GM13977 (cell line): ENCODE measurements at places on chromosomes 5 and 9.

GRCh38 chr5:78497573-78498533 is 137.4 kb downstream of the SCAMP1 start:
- peak; percentile 53 for DNase-seq

- DNase-seq, result no peak
Observed at GRCh38 chr5:95733107-95733665, 2.0 kb downstream of the RHOBTB3 start.

DNA sequence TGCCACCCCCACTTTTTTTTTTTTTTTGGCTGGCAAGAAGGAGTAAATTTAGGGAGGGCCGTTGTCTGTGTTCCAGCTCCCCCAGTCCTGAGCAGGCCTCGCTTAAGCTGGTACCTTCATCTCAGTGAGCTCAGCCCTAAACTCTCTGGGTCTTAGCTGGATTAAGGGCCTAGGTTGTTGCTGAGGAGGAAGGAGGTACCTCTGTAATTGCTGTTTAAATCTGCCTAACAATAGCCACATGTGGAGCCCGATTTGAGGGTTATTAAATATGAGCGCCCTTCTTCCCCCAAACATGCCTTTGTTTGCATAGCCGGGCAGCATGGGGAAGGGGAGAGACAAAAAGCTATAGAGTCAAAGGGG is 179.0 kb upstream of the PITX1 start:
- no peak for DNase-seq

GRCh38 chr5:102279711-102280110 is 16.4 kb downstream of the SLCO4C1 start:
- no peak for DNase-seq

DNA sequence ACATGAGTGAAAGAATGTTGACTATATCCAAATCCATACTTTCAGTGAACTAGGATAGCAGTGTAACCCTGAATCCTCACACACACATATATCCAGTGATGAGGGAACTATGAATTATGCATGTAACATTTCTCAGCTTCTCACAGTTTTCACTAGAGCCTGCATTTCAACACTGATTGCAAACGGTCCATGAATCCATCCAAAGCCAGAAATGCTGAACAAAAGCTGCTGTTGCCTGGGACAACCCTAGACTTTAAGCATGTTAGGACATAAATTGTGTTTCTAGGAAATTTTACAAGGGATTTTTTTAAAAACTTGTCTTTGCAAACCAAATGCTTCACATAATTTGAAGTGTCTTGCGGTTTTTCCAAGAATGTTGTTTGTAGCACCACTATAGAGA is 2010.0 kb upstream of the WWC1 start:
- no peak for DNase-seq

DNA sequence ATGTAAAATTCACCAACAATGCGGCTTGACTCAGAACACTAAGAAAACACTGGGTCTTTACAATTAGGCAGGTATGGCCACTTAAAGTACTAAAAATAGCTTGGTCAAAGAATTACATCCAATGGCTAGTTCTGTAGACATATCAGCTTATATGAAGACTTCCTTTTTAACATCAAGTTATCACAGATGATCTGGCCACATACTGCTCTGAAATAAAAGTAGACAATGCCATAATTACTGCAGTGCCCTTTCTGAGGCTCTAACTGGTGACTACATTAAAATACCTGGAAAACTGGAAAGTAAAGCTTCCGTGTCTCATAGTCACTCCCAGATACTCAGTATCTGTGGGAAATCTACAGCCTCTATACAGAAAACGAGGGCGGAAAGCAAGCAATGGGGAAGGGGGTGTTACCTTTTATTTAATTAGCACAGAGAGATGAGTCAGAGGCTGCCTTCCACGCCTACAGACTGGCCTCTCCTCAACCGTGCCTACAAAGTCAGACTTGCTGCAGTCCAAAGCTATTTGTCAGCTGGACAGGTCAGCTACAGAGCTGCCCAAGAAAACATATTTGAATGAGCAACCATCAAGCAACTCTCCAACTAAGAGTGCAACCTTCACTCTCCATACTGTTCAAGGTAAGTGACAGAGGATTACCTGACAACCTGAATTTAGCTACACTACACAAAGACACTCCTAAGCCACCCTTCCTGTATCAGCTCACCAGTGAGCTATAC is 8.7 kb downstream of the SERINC5 start:
- DNase-seq, result peak; percentile 57

- no peak for DNase-seq
Observed at GRCh38 chr5:150123542-150123941, 32.1 kb downstream of the PDGFRB start.

DNA sequence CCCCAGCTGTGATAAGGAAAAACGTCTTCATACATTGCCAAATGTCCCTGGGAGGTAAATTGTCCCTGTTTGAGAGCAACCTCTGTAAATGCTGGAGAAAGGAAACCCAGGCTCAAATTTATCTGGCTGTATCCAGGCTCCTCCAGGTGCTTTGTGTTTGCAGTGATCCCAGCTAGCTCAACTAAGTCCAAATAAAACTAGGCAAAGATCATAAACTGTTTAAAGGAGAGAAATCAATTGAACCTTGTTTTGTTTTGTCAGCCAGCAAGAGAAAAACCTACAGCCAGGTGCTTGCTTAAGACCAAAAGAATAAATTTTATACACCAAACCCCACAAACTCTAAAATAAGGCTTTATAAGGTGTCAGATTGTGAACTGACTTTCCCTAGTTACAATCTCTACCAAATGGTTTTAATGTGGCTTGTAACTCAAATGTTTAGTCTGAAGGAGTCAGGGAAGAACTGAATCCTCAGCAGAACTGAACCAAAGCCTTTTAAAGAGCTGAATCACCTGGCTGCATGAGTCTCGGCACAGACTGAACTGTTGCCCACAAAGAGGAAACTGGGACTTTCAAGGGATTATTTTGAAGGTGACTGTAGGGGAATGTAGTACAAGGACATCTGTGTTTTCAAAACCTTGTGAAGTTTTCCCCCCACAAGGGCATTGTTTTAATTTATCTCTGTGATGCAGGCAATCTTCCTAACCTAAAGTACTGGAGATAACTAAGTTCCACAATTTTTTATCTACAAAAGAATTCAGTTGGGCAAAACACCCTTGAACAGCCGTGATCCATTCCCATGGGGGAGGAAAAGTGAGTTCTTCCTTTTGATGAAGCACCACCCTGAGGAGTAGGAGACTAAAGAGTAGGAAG is 201.7 kb upstream of the TARS1 start:
- no peak for DNase-seq

DNA sequence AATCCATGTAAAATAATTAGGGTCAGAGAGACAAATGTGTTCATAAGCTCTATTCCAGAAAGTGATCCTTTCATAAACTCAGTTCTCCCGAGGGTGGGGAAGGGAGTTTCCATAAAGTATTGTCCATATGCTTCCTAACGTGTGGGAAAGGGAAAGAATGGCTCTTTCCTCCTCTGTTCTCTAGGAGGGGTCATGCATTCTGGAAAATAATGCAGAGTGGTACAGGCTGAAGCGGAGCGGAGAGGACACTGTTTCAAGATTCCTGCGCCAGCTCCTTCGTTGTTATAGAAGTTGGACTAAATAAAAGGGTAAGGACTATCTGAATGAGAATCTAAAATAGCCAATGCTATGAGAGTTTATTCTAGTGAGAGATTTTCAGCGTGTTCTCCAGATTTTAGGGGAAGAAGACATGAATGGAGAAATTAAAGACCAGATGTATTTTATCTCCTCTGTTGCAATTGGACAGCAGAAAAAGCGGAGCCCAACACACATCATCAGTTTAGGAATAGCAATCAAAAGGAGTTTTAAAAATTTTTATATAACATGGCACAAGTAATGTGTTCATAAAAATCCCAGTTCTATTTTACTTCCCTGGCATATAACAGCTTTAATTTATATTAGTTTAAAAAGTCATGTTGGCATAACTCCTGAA is 166.9 kb upstream of the MPDZ start:
- DNase-seq, result no peak

- no peak for DNase-seq
Observed at GRCh38 chr5:5617024-5617423, 194.5 kb downstream of the ICE1 start.

GRCh38 chr5:154202379-154203260 is 12.1 kb downstream of the GALNT10 start:
- peak; percentile 75 for DNase-seq

DNA sequence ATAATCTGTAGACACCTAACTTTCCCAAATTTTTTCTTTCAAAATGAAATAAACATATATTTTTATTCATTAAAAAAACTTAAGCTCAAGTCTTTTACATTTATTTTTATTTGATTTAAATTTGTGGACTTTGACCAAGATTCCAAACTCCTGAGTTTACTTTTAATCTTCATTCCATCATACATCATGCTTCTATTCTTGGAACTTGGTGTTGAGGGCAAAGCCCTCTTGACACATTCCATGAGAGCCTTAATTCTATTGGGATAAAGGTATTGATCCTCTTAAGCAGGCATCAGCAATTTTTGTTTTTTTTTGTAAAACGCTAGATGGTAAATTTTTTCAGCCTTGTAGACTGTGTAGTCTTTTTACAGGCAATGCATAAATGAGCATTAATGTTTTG is 53.6 kb downstream of the FBXO4 start:
- DNase-seq, result no peak

- DNase-seq, result no peak
Observed at GRCh38 chr5:59173578-59173977, 590.7 kb downstream of the RAB3C start.

DNA sequence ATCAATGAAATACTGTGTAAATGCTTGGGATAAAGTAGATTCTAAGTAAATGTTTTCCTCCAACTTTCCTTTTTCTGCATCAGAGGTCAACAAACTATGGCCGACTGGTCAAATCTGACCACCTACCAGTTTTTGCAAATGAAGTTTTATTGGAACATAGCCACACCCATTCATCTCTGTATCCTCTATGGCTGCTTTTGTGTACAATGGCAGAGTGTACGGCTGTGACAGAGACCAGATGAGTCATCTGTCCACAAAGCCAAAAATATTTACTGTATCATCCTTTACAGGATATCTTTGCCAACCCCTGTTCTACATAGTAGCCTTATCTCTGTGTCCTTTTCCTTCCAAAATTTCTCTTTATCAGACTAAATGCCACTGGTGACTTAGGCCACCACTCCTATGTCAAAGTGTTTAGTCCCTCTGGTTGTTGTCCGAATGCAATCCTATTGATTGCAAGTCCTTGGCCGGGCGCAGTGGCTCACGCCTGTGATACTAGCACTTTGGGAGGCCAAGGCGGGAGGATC is 218.4 kb upstream of the KLF4 start:
- no peak for DNase-seq

- DNase-seq, result no peak
Observed at GRCh38 chr5:155898284-155898683, 428.7 kb upstream of the SGCD start.

- DNase-seq, result no peak
Observed at GRCh38 chr9:109812818-109813281, 32.9 kb downstream of the PALM2AKAP2 start.
